ENCODE measurements at places on chromosomes 7 and 10.

- DNase-seq, result no peak
Measured at GRCh38 chr10:71423901-71424300, 27.2 kb downstream of the CDH23 start.

GRCh38 chr10:44966129-44966815, 6.7 kb downstream of the RASSF4 start:
- DNase-seq, result no peak

GRCh38 chr10:121952226-121952625, 22.8 kb downstream of the NSMCE4A start:
- DNase-seq, result no peak

GRCh38 chr10:44960482-44961229, 1.1 kb downstream of the RASSF4 start:
- DNase-seq, result no peak

- no peak for DNase-seq
Measured at GRCh38 chr10:86349940-86350630, 16.5 kb downstream of the GRID1 start.

- DNase-seq, result no peak
Measured at GRCh38 chr10:3476640-3477448, 304.3 kb upstream of the PITRM1 start.

- DNase-seq, result no peak
Measured at GRCh38 chr7:127682140-127682539, 30.1 kb downstream of the SND1 start.

GRCh38 chr10:69644658-69645295, 14.7 kb downstream of the FAM241B start:
- DNase-seq, result peak; percentile 90

All from urothelium cell line (cell line).